Stimulated activated naive CD4-positive, alpha-beta T cell (primary cell): ENCODE measurements at places on chromosomes 2 and 18.

DNA sequence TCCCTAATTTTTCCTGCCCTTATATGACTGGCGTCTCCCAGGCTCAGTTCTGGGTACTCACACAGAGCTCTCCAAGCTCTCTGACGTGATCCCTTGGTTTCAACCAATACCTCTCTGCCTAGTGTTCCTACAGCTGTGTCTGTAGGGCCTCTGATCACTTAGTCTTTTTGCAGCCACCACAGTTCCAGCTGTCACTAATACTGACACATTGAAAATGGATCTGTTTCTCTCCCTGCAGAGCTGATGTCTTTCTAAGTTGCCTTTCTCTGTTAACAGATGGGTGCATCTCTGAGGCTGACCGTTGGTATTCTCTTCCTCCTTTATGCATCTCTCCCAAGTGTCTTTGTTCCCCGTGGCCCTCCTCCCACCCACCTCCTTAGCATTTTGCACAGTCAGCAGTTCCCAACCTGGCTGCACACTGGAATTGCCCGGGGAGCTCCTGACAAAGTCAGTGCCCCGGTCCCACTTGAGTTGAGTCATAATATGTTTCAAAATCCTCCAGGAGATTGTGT is 62.5 kb downstream of the CERS6 start:
- DNase-seq = no peak

- no peak for DNase-seq
Observed at GRCh38 chr2:97845818-97846217, 132.4 kb downstream of the ZAP70 start.

GRCh38 chr18:44837482-44838180 is 156.9 kb downstream of the SETBP1 start:
- no peak for DNase-seq

DNA sequence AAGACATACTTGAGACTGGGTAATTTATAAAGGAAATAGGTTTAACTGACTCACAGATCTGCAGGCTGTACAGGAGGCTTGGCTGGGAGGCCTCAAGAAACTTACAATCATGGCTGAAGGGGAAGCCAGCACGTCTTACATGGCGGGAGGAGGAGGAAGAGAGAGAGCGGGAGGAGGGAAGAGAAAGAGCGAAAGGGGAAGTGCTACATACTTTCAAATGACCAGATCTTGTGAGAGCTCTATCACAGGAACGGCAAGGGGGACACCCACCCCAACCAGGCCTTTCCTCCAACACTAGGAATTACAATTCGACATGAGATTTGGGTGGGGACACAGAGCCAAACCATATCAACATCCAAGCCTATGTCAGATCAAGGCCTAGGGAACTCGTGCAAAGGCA is 24.2 kb downstream of the MYL12B start:
- DNase-seq = no peak

- DNase-seq = no peak
Observed at GRCh38 chr2:157160111-157160510, 97.4 kb upstream of the GALNT5 start.

DNA sequence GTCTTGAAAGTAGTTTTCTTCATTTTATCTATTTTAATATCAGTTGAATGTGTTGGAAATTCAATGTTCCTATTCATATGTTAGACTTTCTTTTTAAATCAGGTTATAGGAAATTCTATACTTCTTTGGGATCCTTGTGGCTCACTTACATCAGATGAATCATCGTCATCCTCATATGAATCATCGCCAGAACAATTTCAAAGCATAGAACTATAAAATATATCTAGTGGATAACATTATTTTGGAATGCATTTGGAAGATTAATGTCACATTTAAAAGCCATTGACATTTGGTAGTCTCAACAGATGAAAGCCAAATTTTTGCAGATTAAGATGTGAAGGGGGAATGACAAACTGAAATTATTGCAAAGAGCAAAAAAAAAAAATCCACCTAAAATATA is 94.1 kb downstream of the FAM161A start:
- no peak for DNase-seq
